ENCODE measurements at places on chromosomes 6 and 20. TPM values are rescaled to one million over a fixed set of nuclear protein-coding genes. Genes with fewer than 3 reads are reported as not detected.

The PLEKHG1 gene
- 21.8 TPM for total RNA-seq

GRCh38 chr6:5592886-5593519, 331.7 kb downstream of the FARS2 start:
- no peaks in the 10 kb centered on the region for H3K4me1 ChIP-seq
- no peak overlapping the region for H3K27ac ChIP-seq
- H3K27me3 ChIP-seq: no peaks in the 10 kb centered on the region
- no peak for DNase-seq
- no peak overlapping the region for H3K4me3 ChIP-seq
- no peaks in the 10 kb centered on the region for H3K36me3 ChIP-seq

The OGFR gene
- 36.8 TPM for total RNA-seq

DNA sequence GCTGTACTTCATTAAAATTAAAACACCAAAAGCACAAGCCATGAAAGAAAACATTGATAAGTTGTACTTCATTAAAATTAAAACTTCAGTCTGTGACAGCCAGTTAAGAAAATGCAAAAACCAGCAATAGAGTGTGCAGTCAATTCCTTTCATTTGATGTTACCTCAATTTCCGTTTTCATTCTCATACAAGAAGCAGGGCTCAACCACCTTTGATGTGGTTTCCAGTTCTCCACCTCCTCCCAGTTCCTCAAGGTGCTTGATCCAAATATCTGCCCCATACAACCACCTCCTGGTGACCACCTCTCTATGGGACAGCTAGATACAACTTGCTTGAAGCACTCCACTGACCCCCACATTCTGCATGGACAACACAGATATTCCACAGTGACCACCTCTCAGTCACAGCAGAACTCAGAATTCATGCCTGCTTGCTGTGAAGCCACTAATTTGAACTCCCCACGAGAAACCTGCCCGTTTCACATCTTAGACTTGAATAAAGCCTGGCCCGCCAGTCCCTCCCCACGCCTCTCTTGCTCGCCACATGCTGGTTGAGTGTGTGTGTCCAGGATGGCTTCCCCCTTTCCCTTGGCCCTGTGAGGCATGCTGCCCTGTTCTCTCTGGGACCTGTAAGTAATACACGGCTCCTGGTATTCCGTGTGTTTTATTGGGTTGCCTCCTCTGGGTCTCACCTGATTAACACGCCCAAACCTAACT, 66.1 kb downstream of the FAM50B start:
- no peak for DNase-seq
- H3K27ac ChIP-seq: no peak overlapping the region
- H3K4me3 ChIP-seq: no peak overlapping the region
- H3K36me3 ChIP-seq: no peaks in the 10 kb centered on the region
- H3K4me1 ChIP-seq: peaks cover 6% of the 10 kb centered on the region

The OOEP gene
- total RNA-seq: not detected

GRCh38 chr6:71220466-71220865, 68.1 kb upstream of the OGFRL1 start:
- H3K36me3 ChIP-seq: no peaks in the 10 kb centered on the region
- H3K27me3 ChIP-seq: no peaks in the 10 kb centered on the region
- DNase-seq: no peak
- H3K27ac ChIP-seq: no peak overlapping the region
- no peaks in the 10 kb centered on the region for H3K4me1 ChIP-seq

- no peak for DNase-seq
- no peaks in the 10 kb centered on the region for H3K36me3 ChIP-seq
These were observed 114.0 kb upstream of the FOXA2 start for GRCh38 chr20:22698259-22698842.

GRCh38 chr20:4439461-4439860, 282.2 kb upstream of the PRND start:
- no peak overlapping the region for H3K27ac ChIP-seq
- H3K27me3 ChIP-seq: no peaks in the 10 kb centered on the region
- no peak for DNase-seq

- H3K36me3 ChIP-seq: no peaks in the 10 kb centered on the region
- no peaks in the 10 kb centered on the region for H3K4me1 ChIP-seq
- no peak overlapping the region for H3K4me3 ChIP-seq
- no peak for DNase-seq
- no peaks in the 10 kb centered on the region for H3K27me3 ChIP-seq
- peak overlapping the region; percentile 25 for H3K27ac ChIP-seq
These were observed 4.6 kb upstream of the REV3L start for GRCh38 chr6:111487661-111488060.

The CTAGE9 gene
- not detected for total RNA-seq

The INSM1 gene
- 5.0 TPM for total RNA-seq

- H3K36me3 ChIP-seq: no peaks in the 10 kb centered on the region
- H3K27me3 ChIP-seq: no peaks in the 10 kb centered on the region
These were observed 10.9 kb upstream of the ERVFRD-1 start for GRCh38 chr6:11122380-11122779.

DNA sequence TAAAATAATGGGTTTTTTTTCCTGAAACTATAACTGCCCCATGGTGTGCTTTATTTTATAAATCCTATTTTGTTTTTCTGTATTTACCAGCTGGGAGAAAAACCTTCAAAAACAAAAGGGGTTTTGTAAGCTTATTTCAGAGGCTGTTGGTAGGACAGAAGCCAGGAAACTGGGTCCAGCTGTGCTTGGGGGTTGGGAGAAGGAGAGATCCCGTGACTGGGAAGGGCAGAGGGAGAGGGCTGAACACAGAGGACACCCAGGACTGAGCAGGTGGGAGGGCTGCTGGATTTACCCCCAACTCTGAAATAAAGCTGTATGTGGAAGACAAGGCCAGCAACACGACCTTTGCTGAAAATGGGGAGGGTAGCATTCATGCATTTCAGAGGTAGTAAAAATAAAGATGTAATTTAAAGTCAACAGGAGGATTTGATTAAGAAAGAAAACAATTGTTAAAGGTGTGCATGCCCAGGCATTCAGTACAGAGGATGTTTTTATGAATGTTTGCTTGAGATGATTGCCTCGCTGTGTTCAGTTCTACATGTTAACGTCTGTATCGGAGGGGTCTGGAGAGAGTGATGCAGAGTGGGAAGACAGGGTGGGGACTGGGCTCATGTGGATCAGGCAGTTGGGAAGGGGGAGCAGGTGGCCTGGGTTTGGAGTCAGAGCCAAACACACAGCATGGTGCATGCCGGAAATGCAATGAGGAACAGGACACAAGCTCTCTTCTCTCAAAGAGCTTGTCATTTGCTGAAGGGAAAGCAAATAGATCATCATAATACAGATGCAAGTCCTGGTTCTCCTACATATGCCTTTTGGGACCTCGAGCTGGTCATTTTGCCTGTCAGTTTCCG, 21.4 kb downstream of the ARFGEF3 start:
- no peaks in the 10 kb centered on the region for H3K4me1 ChIP-seq
- no peak overlapping the region for H3K4me3 ChIP-seq
- peak overlapping the region; percentile 23 for H3K27ac ChIP-seq

The PACSIN1 gene
- total RNA-seq: 0.37 TPM

The GNAS-AS1 gene
- 1.7 TPM for total RNA-seq

The ZC3H12D gene
- 4.3 TPM for total RNA-seq

DNA sequence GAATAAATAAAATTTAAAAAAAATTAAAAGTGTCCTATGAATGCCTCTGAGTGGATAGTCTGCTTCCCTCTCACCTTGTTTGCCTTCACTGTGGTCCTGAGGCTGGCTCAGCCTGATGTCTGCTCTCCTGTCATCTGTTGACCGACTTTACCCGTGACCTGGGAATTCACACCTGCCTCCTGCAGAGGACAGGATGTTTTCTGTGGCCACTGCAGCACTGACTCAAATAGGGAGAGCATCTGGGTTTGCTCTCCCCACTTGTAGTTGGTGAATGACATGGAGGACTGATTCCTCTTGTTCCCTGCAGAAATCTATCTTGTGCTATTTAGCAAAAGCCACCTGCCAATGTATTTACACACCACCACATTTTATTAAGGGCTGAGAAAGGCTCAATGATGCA, 52.4 kb upstream of the ERVFRD-1 start:
- H3K4me3 ChIP-seq: no peak overlapping the region
- no peak overlapping the region for H3K27ac ChIP-seq
- no peaks in the 10 kb centered on the region for H3K27me3 ChIP-seq
- no peaks in the 10 kb centered on the region for H3K36me3 ChIP-seq
- H3K4me1 ChIP-seq: no peaks in the 10 kb centered on the region

- no peaks in the 10 kb centered on the region for H3K27me3 ChIP-seq
- H3K27ac ChIP-seq: peak within 1 kb of the TSS; percentile 77
- DNase-seq: peak; percentile 64
- no peaks in the 10 kb centered on the region for H3K4me1 ChIP-seq
- no peaks in the 10 kb centered on the region for H3K36me3 ChIP-seq
These were observed at the start of gene ADTRP for GRCh38 chr6:11778648-11779328. TSS of gene ADTRP (minus strand) at chr6:11778803. CDS start at chr6:11778759, 44 bp downstream.

The HLA-DQB1 gene
- 1.8 TPM for total RNA-seq

- H3K27ac ChIP-seq: no peak overlapping the region
- H3K36me3 ChIP-seq: no peaks in the 10 kb centered on the region
- DNase-seq: no peak
- no peak overlapping the region for H3K4me3 ChIP-seq
These were observed 35.4 kb downstream of the ELOVL4 start for GRCh38 chr6:79911992-79912391.

- H3K27ac ChIP-seq: no peak overlapping the region
- no peaks in the 10 kb centered on the region for H3K36me3 ChIP-seq
- no peaks in the 10 kb centered on the region for H3K27me3 ChIP-seq
- H3K4me3 ChIP-seq: no peak overlapping the region
These were observed 19.1 kb upstream of the CHMP4B start for GRCh38 chr20:33791959-33792597.

DNA sequence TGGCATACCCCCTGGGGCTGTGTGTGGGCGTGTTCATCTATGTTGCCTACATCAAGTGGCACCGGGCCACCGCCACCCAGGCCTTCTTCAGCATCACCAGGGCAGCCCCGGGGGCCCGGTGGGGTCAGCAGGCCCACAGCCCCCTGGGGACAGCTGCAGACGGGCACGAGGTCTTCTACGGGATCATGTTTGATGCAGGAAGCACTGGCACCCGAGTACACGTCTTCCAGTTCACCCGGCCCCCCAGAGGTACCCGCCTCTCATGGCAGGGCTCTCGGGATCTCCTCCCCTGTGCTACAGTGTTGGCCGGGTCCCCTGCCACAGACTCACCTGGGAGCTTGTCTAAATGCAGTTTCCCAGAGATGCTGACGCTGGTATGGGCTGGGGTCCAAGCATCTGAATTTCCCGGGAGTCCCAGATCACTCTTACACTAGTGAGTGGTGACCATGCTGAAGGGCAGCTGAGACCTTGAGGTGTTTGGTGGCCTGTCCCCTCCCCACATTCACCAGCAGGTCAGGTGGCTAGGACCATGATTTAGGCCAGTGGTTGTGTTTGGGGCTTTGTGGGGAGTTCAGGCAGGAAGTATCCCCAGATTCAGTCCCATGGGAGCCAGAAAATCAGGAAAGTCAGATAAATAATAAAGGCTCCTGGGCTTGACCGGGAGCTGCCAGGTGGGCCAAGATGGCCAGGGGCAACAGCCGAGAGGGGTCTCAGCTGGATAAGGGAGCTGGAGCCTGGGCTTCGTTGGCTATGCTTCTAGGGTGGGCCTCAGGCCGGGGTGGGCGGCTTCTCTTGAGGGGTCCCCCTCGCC, 11.8 kb downstream of the ENTPD6 start:
- H3K4me1 ChIP-seq: no peaks in the 10 kb centered on the region
- no peaks in the 10 kb centered on the region for H3K27me3 ChIP-seq
- H3K27ac ChIP-seq: no peak overlapping the region
- peaks cover 5% of the 10 kb centered on the region for H3K36me3 ChIP-seq
- H3K4me3 ChIP-seq: no peak overlapping the region

DNA sequence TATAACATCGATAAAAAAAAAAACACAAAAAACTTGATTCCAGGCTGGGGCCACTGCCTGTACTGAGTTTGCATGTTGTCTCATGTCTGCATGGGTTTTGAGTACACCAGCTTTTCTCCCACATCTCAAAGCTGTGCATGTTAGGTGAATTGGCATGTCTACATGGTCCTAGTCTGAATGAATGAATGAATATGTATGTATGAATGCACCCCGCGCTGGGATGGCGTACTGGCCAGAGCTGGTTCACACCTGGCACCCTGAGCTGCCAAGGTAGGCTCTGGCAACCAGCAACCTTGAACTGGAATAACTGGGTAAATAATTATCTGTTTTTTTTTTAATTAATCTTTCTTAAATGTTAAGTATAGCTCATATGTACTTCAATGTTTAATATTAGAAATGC, 131.0 kb downstream of the MAN1A1 start:
- H3K4me1 ChIP-seq: no peaks in the 10 kb centered on the region
- DNase-seq: no peak
- H3K27ac ChIP-seq: no peak overlapping the region
- H3K4me3 ChIP-seq: no peak overlapping the region

The PRL gene
- total RNA-seq: not detected

The IL17A gene
- not detected for total RNA-seq

The ANKRD60 gene
- not detected for total RNA-seq

DNA sequence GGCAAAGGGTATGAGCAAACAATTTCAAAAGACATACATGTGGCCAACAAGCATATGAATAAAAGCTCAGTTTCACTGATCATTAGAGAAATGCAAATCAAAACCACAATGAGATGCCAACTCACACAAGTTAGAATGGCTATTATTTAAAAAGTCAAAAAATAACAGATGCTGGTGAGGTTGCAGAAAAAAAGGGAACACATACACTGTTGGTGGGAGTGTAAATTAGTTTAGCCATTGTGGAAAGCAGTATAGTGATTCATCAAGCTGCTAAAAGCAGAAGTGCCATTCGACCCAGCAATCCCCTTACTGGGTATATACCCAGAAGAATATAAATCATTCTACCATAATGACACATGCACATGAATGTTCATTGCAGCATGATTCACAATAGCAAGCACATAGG, 6.7 kb upstream of the KHDC1L start:
- H3K27me3 ChIP-seq: no peaks in the 10 kb centered on the region
- H3K4me1 ChIP-seq: no peaks in the 10 kb centered on the region
- H3K36me3 ChIP-seq: no peaks in the 10 kb centered on the region
- H3K4me3 ChIP-seq: no peak overlapping the region
- no peak overlapping the region for H3K27ac ChIP-seq

The OR2H2 gene
- total RNA-seq: not detected

DNA sequence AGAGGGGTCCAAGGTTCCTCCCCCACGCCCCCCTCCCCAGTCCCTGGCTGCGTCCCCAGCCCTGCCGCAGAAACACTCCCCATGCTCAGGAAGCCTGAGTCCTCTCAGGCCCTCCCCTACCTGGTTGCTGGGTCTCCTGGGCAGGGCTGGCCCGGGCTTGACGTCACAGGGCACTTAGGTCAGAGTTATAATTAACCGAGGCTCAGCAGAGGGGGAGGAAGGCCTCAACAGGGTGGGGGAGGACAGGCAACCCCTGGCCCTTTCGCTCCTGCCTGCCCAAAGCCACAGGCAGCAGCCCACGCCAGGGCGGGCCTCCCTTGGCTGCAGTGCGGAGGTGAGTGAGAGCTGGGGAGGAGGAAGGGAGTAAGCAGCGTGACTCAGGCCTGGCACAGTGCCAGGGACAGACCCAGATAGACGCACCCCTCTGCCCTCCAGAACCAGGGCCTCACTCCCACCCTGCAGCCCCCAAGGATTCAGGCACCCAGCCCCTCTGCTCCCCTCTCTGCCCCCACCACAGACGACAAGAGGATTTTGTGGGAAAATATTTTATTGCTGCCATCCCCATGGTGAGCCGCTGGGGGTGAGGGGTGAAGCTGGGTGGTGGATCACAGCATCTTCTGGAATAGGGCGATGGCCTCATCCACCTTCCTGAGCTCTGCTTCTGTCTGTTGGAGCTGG, at the start of gene VWA7:
Gene VWA7 (minus strand): TSS at position 340 of the 678 bp plus-strand sequence. CDS start 549 bp downstream, outside the sequence.
- peaks cover 4% of the 10 kb centered on the region for H3K4me1 ChIP-seq
- no peak within 1 kb of the TSS for H3K4me3 ChIP-seq
- H3K27ac ChIP-seq: peak within 1 kb of the TSS; percentile 61
- no peaks in the 10 kb centered on the region for H3K27me3 ChIP-seq

The BEND6 gene
- total RNA-seq: 0.61 TPM

The ENPP1 gene
- 12.6 TPM for total RNA-seq

- DNase-seq: no peak
- no peaks in the 10 kb centered on the region for H3K4me1 ChIP-seq
- H3K27ac ChIP-seq: no peak overlapping the region
- no peaks in the 10 kb centered on the region for H3K27me3 ChIP-seq
These were observed 77.2 kb downstream of the UTRN start for GRCh38 chr6:144362042-144363018.
